ENCODE measurements at places on chromosomes 1 and 21.

GRCh38 chr1:244712669-244713068, 59.7 kb downstream of the DESI2 start:
- no peak for DNase-seq

DNA sequence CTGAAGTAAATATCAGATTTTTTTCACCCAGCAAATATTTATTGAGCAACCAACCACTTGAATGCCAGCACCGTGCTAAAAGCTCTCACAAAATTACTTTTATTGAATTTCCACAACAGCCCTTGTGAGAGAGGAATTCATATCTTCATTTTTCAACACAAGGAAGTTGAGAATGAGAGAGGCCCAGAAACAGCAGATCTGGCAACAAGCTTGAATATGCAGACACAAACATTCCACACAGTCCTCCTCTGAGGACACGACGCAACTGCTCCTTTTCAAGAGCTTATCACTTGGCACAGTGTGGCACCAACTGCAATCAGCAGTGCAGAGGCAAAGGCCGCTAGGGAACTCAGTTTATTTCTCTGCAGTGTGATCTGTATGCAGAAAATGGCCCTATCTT, 32.2 kb upstream of the IFNAR2 start:
- no peak for DNase-seq

DNA sequence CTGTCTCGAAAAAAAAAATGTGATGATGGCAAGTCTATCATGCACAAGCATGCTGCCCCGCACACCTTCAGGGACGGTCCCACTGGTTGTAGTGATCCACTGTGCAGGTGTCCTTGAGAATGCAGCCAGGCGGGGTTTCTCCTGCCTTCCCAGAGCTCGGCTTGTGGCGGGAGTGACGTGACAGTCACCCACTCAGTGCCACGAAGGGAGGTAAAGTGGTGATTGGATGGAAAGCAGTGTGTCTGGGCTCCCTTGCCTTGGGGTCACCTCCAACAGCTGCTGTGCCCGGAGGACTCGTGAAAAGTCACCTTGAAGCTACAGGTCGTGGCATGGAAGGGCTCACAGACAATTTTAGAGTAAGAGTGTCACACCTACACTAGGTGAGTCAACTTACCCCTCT, 33.5 kb upstream of the TRIM17 start:
- no peak for DNase-seq

GRCh38 chr1:2906085-2906484, 104.6 kb upstream of the TTC34 start:
- DNase-seq: no peak

DNA sequence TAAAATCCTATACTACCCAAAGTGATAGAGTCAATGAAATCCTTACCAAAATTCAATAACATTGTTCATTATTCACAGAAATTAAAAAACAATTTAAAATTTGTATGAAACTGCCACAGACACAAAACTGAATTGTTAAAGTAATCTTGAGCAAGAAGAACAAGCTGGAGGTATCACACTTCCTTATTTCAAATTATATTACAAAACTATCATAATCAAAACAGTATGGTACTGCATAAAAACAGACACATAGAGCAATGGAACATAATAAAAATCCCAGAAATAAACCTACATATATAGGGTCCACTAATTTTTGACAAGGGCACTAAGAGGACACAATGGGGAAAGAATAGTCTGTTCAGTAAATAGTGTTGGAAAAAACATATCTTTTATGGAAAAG, 316.2 kb downstream of the PTPRC start:
- no peak for DNase-seq

GRCh38 chr1:175540896-175541645, 202.3 kb downstream of the TNR start:
- no peak for DNase-seq

GRCh38 chr1:84941843-84942242, 48.8 kb upstream of the LPAR3 start:
- DNase-seq: no peak

DNA sequence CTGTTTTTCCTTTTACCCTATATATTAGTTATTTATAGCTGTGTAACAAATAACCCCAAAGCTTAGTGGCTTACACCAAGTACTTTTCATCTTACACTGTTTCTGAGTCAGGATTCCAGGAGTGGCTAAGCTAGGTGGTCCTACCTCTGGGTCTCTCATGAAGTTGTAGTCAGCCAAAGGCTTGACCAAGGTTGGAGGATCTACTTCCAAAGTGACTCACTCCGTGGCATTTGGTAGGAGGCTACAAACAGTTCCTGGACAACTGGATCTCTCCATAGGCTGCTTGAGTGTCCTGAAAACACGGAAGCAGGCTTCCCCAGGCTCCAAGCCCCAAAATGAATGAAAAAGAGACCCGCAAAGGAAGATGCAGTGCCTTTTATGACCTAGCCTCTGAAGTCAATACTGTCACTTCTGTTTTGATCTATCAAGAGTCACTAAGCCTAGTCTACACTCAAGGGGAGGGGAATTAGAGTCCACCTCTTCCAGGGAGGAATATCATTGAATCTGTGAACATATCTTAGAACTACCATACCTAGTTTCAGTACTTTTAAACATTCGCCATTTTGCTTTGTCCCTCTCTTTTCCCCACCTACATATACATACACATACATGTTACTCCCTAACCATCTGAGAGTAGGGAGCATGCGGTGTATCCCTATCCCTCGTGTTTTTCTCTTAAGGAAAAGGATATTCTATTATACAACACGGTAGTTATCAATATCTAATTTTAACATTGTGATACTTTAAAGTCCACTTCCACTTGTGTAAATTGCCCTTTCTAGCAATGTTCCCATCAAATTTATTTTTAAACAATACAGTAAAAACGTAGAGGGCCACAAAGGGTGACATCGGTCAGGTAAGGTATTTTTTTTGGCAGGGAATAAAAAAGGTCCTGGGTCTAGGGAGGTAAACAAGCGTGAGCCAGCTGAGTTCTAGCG, 67.2 kb downstream of the SLC35A3 start:
- DNase-seq: peak; percentile 20

GRCh38 chr1:37762516-37762915, 2.4 kb downstream of the EPHA10 start:
- no peak for DNase-seq

DNA sequence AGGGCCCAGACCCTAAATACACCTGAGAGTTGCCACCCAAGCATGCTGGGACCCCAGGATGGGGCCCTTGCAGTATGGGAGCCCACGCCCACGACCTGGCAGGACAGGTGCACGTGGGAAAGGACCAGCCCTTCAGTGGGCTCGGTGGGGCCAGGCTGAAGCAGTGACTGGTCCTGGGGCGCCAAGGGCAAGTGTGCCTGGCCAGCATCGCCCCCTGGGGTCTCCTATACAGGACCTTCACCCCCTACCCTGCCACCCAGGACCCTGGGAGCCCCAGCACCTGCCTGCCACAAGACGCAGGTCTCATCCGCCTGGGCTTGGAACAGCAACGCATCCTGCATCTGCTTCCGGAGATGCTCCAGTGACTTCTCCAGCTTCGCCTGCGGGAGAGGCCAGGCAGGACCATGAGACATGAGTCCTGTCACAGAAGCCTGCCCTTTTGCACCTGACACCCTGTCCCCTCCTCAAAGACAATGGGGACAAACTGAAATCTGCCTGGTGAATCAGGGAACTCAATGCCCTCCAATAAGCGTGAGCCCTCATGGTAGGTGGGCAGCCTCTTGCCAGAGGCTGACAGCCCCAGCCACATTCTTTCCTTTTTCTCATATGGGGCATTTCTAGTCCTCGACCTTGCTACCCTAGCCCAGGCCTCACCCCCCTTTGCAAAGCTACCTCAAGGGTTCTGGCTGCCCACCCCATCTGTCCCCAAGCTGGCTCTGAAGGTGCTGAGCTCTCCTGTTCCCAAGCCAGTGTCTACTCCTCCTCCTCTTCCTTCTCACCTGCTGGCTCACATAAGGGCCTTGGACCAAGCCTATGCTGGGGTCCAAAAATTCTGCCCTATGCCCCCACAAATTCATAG, 4.6 kb downstream of the TRIM11 start:
- no peak for DNase-seq

All from HAP-1 (cell line).